ENCODE measurements at places on chromosomes 1 and 21. TPM values are rescaled to one million over a fixed set of nuclear protein-coding genes. Genes with fewer than 3 reads are reported as not detected.

GRCh38 chr1:212605441-212606394 lies 2.8 kb upstream of the ATF3 start:
- no peaks in the 10 kb centered on the region for H3K36me3 ChIP-seq
- H3K4me3 ChIP-seq, result peak overlapping the region; percentile 86
- DNase-seq, result no peak
- H3K4me1 ChIP-seq, result peaks cover 31% of the 10 kb centered on the region
- peaks cover 57% of the 10 kb centered on the region for H3K27me3 ChIP-seq

GRCh38 chr1:38139738-38140487 lies 93.3 kb upstream of the POU3F1 start:
- peak overlapping the region; percentile 30 for H3K4me3 ChIP-seq
- H3K27ac ChIP-seq, result no peak overlapping the region
- H3K36me3 ChIP-seq, result no peaks in the 10 kb centered on the region
- peak; percentile 73 for DNase-seq

DNA sequence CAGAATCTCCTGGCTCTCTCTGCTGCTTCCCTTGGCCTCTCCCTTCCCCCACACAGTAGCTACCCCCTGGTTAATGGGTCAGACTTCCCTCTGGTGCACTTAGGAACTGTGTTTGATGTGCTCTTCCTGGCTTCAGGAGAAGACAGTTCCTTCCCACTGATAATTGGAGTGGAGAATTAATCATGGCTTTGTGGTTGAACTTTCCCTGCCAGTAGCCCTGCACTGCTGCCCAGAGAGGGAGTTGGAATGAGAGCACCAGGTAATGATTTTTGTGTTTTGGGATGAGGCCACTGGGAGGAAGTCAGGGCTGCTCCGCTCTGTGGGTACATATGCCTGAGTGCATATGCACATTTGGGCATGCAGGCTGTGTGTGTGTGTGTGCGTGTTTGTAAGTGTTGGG lies 39.7 kb upstream of the PADI2 start:
- no peaks in the 10 kb centered on the region for H3K36me3 ChIP-seq
- no peak overlapping the region for H3K27ac ChIP-seq
- no peak overlapping the region for H3K4me3 ChIP-seq
- no peak for DNase-seq
- peaks cover 12% of the 10 kb centered on the region for H3K4me1 ChIP-seq

DNA sequence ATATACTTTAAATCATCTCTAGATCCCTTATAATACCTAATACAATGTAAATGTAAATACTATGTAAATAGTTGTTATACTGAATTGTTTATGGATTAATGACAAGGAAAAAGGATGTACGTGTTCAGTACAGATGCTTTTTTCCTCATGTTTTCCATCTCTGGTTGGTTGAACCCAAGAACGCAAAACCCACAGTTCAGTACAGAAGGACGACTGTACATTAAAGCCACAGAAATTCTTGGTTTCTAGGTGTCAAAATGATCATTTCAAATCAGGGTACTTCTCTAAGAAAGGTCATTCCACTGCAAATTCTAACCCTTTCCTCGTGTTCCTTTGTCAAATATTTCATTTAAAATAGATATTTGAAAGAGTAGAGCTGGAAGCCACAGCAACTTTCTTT lies 158.1 kb downstream of the VAV3 start:
- H3K27ac ChIP-seq, result no peak overlapping the region
- H3K4me3 ChIP-seq, result no peak overlapping the region
- no peaks in the 10 kb centered on the region for H3K27me3 ChIP-seq
- peaks cover 27% of the 10 kb centered on the region for H3K4me1 ChIP-seq
- no peak for DNase-seq

- no peak overlapping the region for H3K27ac ChIP-seq
- no peaks in the 10 kb centered on the region for H3K27me3 ChIP-seq
- no peak for DNase-seq
- H3K36me3 ChIP-seq, result no peaks in the 10 kb centered on the region
- no peak overlapping the region for H3K4me3 ChIP-seq
Observed at GRCh38 chr1:221774054-221774842, 32.4 kb upstream of the DUSP10 start.

DNA sequence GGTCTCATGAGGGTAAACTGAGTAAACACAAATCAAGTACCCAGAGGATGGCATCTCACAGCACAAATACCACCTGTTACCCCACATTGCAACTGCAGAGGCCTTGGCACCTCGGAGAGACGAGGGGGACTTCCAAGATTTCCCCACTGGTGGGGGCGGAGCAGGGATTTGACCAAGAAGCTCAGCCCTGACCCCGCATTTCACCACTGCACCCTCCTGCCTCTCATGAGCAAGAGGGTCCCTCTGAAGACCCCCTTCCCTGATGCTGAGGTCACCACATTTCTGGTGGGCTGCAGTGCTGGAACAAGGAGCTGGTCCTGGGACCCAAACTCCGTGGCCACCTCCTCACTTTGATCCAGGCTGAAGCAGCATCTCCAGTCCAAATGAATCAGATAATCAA lies 342.4 kb downstream of the NPHP4 start:
- H3K27ac ChIP-seq, result no peak overlapping the region
- no peaks in the 10 kb centered on the region for H3K27me3 ChIP-seq
- H3K4me1 ChIP-seq, result no peaks in the 10 kb centered on the region
- no peak overlapping the region for H3K4me3 ChIP-seq
- DNase-seq, result no peak

- H3K36me3 ChIP-seq, result no peaks in the 10 kb centered on the region
- peaks cover 10% of the 10 kb centered on the region for H3K27me3 ChIP-seq
- H3K27ac ChIP-seq, result no peak overlapping the region
Observed at GRCh38 chr1:204073837-204074273, 940 bp downstream of the SOX13 start.

- DNase-seq, result no peak
- H3K27me3 ChIP-seq, result no peaks in the 10 kb centered on the region
- H3K36me3 ChIP-seq, result no peaks in the 10 kb centered on the region
- no peak overlapping the region for H3K27ac ChIP-seq
Observed at GRCh38 chr1:66542314-66542713, 8.4 kb downstream of the SGIP1 start.

The TSEN15 gene
- total RNA-seq, result 61.0 TPM

DNA sequence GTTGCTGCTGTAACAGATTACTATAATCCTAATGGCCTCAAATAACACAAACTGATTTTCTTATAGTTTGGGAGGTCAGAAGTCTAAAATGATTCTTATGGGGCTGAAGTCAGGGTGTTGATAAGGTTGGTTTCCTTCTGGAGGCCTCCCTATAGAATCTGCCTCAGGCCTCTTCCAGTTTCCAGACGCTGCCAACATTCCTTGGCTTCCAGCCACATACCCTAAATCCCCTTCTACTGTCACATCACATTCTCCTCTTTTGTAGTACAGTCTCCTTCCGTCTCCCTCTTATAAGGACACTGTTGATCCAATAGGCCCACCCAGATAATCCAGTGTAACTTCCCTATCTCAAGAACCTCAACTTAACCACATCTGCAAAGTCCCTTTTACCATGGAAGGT lies 145.3 kb upstream of the NCAM2 start:
- H3K27ac ChIP-seq, result no peak overlapping the region
- no peaks in the 10 kb centered on the region for H3K4me1 ChIP-seq
- no peaks in the 10 kb centered on the region for H3K36me3 ChIP-seq
- DNase-seq, result no peak

- no peaks in the 10 kb centered on the region for H3K27me3 ChIP-seq
- DNase-seq, result no peak
- no peak overlapping the region for H3K4me3 ChIP-seq
- H3K27ac ChIP-seq, result no peak overlapping the region
- no peaks in the 10 kb centered on the region for H3K36me3 ChIP-seq
Observed at GRCh38 chr21:45828580-45829570, 152.7 kb upstream of the COL6A1 start.

DNA sequence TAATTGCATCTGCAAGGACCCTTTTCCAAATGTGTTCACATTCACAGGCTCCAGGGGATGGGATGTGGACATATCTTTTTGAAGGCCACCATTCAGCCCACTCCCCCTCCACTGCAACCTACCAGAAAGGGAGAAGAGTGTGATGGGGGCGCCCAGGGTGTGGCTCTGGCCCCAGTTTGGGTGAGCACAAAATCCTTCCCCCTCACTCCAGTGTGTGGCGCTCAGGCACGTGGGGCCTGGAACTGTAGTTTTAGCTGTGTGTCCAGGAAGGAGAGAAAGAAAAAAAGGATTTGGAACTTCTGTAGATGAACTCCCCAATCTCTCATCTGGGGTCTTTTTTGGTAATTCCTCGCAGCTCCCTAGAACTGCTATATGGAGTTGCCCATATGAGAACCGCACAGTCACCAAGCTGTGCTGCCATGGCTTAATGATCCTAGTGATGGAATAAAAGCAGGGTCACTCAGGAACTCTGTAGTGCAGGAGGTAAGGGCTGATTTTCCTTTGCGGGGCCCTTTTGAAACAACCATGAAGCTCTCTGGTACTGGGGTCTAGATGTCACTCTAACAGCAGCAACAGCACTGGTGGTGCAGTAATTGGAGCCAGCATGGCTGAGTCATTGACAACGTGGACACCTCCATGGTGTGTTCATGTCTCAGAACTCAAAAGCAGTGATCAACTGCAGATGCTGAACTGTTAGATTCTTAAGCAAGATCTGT lies 17.0 kb downstream of the AGT start:
- no peaks in the 10 kb centered on the region for H3K27me3 ChIP-seq
- H3K4me3 ChIP-seq, result no peak overlapping the region
- DNase-seq, result no peak
- H3K27ac ChIP-seq, result no peak overlapping the region

GRCh38 chr21:32134441-32135130 lies 144.3 kb downstream of the MIS18A start:
- no peak overlapping the region for H3K27ac ChIP-seq
- no peak for DNase-seq
- H3K4me1 ChIP-seq, result no peaks in the 10 kb centered on the region
- no peaks in the 10 kb centered on the region for H3K36me3 ChIP-seq

The S100A3 gene
- total RNA-seq, result not detected

- no peak overlapping the region for H3K4me3 ChIP-seq
- H3K4me1 ChIP-seq, result no peaks in the 10 kb centered on the region
- H3K27me3 ChIP-seq, result no peaks in the 10 kb centered on the region
- no peaks in the 10 kb centered on the region for H3K36me3 ChIP-seq
- DNase-seq, result peak; percentile 93
Observed at GRCh38 chr1:62391369-62391971, 45.4 kb upstream of the USP1 start.

The LCE2A gene
- total RNA-seq, result not detected

GRCh38 chr1:195580988-195581387 lies 1027.3 kb downstream of the KCNT2 start:
- H3K27ac ChIP-seq, result no peak overlapping the region
- no peak overlapping the region for H3K4me3 ChIP-seq
- H3K4me1 ChIP-seq, result no peaks in the 10 kb centered on the region
- H3K36me3 ChIP-seq, result no peaks in the 10 kb centered on the region
- no peaks in the 10 kb centered on the region for H3K27me3 ChIP-seq

GRCh38 chr1:213605732-213606131 lies 382.0 kb upstream of the PROX1 start:
- no peak for DNase-seq
- H3K4me3 ChIP-seq, result no peak overlapping the region
- no peaks in the 10 kb centered on the region for H3K36me3 ChIP-seq
- no peak overlapping the region for H3K27ac ChIP-seq
- no peaks in the 10 kb centered on the region for H3K27me3 ChIP-seq

The ERICH3 gene
- total RNA-seq, result not detected

The HTR1D gene
- total RNA-seq, result 4.7 TPM

GRCh38 chr1:184789884-184790283 lies 35.2 kb upstream of the EDEM3 start:
- DNase-seq, result peak; percentile 6
- no peak overlapping the region for H3K4me3 ChIP-seq
- H3K27me3 ChIP-seq, result no peaks in the 10 kb centered on the region
- H3K27ac ChIP-seq, result no peak overlapping the region
- H3K36me3 ChIP-seq, result no peaks in the 10 kb centered on the region

DNA sequence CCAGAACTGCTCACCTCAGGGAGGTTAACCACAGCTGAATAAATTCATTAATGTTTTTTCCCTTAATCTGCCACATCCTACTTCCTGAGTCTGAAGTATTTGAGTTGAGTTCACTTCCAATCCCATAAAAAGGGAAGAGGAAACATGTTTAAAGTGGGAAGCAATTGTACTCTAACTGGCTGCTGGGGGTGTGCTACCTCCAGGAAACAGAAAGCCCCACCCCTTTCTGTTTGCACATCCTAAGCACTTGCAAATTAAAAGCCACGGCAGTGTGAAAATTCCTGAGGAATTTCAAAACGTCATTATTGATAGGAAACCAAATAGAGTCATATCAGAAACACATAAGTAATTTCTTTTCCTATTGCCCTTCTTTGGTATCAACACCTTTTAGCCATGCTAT lies 307.0 kb upstream of the NR5A2 start:
- no peak for DNase-seq
- H3K27me3 ChIP-seq, result no peaks in the 10 kb centered on the region

GRCh38 chr1:62589321-62589720 lies 8.0 kb upstream of the ANGPTL3 start:
- DNase-seq, result no peak
- no peak overlapping the region for H3K4me3 ChIP-seq
- H3K27ac ChIP-seq, result no peak overlapping the region
- no peaks in the 10 kb centered on the region for H3K36me3 ChIP-seq
